Activated CD4-positive, alpha-beta T cell treated with anti-CD3 and anti-CD28 coated beads, Interleukin-2, amount 50 U/mL, for 48 hours (primary cell): ENCODE measurements at places on chromosomes 3 and 15.

DNA sequence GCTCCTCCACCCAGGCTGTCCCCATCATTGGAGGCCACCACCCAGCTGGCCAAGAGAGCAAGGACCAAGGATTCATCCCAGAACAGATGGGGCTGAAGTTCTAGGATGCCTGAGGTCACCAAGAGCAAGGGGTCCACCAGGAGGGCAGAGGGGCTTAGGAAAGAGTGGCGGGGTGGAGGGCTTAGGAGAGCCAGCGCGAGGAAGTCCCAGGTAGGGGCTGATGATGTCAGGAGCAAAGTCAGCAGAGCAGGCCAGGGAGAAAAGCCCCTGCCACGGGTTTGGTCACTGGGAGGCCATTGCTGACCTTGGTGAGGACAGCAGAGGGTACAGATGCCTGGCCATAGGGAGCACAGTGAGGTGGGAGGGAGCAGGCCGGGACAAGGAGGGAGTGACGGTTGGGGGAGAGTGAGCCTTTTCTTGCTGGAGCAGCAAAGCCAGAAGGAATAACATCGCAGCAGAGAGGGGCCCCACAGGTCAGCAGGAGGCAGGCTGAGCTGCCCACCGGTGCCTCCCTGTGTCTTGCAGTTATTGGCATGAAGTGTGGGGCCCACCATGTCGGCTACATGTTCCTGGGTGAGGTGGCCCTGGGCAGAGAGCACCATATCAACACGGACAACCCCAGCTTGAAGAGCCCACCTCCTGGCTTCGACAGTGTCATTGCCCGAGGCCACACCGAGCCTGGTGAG lies 5.2 kb downstream of the PARP3 start:
- DNase-seq: no peak

DNA sequence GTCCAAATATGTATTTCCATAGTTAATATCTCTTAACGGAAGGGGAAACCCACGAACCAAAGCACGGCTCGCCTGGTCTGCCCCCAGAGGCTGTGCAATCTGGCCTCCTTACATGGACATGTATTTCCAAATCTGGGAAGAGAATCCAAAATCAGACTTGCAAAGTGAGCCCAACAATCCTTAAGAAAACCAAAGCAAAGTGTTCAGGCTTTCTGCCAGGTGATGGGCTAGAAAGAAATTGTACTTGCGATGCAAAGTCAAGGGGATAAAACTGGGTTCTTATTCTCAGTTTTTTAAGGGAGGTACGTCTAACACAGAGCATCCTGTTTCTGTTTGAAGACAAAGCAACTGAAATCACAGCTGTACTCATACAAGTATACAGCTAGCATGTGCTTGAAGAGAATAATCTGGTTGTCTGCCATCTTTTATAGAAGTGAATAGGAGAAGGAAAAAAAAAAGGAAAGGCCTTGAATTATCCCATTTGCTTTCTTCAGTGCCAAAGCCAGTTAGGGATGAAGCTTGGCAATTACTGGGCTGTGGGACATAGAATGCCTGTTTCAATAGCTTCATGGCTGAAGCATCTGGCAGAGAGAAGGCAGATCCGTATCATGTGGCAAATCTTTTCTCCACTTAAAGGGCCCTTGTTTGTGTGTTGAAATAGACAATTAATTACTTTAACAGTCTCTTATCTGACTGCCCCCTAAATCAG lies 48.4 kb downstream of the LRIG1 start:
- no peak for DNase-seq

GRCh38 chr3:11508346-11509172 lies 135.2 kb downstream of the VGLL4 start:
- DNase-seq: no peak

GRCh38 chr3:102478160-102478559 lies 43.3 kb downstream of the ZPLD1 start:
- DNase-seq: no peak

DNA sequence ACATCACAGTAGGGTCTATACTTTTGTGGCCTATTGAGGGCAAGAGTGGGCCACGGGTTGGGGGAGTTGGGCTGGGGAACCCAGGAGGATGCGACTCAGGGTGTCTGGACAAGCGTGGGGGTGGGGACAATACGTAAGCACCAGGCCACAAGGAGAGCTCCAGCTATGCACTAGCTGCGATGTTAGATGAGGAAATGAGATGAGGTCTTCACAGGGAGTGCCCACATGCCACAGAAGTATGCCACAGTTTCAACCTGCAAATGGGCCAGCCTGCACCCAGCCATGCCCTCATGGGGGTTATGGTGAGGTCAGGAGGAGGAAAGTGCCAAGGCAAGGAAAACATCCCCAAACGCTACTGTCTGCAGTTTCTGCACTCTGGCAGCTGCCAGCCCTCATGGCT lies 30.5 kb downstream of the CACNA2D2 start:
- DNase-seq: no peak

DNA sequence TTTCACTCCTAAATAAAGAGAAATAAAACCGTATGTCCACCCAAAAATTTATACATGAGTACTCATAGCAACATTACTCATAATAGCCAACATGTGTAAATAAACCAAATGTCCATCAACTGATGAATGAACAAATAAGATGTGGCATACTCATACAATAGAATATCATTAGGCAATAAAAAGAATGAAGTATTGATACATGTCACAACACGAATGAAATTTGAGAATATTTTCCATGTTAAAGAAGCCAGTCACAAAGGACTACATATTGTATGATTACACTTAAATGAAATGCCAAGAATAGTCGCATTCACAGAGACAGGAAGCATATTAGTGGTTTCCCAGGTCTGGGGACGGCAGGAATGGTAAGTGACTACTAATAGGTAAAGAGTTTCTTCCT lies 869.2 kb downstream of the IGSF11 start:
- DNase-seq: no peak

GRCh38 chr15:83926116-83926515 lies 272.2 kb downstream of the ADAMTSL3 start:
- no peak for DNase-seq

DNA sequence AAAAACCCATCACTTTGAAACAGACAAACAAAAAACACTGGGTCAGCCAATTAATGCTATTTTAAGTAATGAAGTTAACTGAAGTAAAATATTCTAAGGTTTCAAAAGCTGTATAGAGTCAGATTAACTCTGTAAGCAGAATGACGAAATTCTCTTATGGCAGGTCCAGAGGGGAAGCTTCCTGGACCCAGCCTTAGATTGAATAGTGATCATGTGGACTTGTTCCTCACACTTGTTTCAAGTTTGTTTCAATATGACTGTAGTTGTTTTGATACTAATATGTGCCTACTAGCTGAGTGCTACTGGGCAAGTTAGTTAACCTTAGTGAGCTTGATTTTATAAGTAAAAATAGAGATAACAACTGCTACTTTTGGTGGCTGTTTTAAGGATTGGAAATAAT lies 32.6 kb downstream of the PLS1 start:
- no peak for DNase-seq

- no peak for DNase-seq
Observed at GRCh38 chr3:57939775-57940174, 68.4 kb upstream of the FLNB start.

GRCh38 chr3:48715174-48715800 lies 1.7 kb downstream of the IP6K2 start:
- no peak for DNase-seq

DNA sequence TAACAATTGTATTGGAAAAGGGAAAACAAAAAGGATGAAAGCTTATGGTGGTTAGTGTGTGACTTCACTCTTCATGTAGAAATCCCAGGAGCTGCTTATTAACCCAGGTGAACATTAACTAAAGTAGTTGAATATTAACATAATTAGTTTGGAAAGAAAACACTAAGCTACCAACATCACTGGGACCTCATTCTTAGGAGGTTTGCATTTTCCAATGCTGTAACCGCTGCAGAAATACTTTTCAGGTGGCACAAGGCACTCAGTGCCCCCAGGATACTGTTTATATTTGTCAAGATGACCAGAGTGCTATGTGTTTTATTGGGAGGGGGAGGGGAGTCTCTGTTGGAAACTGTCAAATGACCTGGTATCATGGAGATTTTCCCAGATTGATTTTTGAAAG lies 25.9 kb upstream of the VILL start:
- no peak for DNase-seq

DNA sequence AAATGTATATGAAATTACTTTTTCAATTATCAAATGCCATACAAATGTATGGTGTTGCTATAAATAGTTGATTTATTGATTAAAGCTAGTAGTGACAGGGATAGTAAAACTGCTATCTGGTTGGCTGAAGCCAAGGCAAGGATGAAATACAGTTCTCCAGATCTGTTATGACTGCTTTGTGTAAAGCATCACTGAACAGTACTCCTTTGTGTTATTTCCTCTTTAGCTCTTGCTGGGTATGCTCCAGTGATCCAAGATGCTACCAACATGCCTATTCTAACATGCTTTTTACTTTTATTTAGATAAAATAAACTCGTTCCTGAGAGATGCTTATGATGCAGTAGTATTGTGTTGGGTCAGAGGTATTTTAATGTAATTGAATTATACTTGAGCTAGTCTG lies 12.4 kb upstream of the UBR1 start:
- DNase-seq: no peak

GRCh38 chr15:59165726-59166125 lies 40.9 kb upstream of the LDHAL6B start:
- no peak for DNase-seq

DNA sequence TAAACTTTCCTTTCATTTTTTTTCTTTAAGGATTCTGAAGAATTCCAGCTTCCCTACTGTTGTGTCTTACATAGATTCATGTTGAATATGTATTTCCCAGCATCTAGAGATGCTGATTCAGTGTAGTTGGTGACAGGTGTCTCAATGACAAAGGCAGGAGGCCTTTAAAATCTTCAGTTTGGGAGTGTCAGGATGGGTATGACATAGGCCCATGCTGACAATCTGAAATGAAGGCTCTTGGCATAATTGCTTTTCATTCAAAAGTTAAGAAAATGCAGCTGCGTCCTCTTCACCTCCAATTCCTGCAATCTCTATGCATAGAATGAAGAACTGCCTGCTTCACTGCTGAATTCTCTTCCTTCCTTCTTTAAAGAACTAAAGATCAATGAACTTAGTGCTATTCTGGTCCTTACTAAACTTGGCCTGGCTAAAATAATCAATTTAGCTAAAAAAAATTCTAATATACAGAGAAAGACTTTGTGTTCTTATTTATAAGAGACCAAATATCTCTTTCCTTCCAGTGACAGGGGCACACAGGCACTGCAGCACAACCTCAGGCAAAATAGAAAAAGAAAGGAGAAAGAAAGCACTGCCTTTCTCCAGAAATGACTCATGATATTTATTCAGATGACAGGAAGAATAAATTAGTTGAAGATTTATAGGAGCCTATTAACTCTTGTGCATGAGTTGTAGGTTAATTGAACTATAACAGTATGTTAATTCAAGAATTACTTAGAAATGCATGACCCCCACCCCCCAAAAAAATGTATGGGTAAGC lies 152.6 kb upstream of the GBE1 start:
- DNase-seq: no peak

DNA sequence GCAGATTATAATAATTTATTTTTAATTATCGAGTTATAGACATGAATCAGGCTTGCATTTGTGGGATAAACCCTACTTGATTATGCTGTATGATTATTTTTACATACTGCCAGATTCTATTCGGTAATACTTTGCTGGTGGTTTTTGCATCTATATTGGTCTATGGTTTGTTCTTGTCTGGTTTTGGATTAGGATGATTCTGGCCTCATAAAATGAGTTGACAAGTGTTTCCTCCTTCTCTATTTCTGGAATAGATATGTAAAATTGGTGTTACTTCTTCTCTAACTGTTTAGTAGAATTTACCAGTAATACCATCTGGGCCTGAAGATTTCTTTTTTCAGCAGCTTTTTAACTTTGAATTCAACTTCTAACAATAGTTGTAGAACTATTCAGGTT lies 33.0 kb upstream of the ACKR4 start:
- DNase-seq: no peak

GRCh38 chr15:89091627-89092220 lies 3.5 kb downstream of the ABHD2 start:
- no peak for DNase-seq

- no peak for DNase-seq
Observed at GRCh38 chr3:11568503-11569155, 75.1 kb downstream of the VGLL4 start.

- DNase-seq: no peak
Observed at GRCh38 chr15:81530271-81530691, 156.3 kb upstream of the TMC3 start.

- DNase-seq: no peak
Observed at GRCh38 chr3:152508705-152509104, 240.0 kb downstream of the MBNL1 start.

- DNase-seq: no peak
Observed at GRCh38 chr3:61600195-61600594, 38.8 kb downstream of the PTPRG start.

DNA sequence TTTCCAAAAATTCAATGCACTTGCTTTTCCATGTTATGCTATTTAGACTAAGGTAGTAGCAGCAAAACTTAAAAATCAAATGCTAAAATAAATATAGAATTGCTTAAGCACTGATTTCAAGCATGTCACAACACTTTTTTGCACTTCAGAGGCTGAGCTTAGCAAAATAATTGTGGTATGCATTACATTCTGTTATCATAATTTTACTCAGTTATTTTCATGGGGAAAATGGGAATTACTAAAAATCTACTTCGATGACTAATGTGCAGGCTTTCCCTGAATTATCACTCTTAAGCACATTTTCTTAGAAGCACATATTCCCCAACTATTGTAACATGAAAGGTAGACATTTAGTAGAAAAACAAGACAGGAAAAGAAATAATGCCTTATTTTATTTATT lies 322.4 kb upstream of the CBLB start:
- no peak for DNase-seq

GRCh38 chr3:95311272-95311671 lies 1248.4 kb downstream of the NSUN3 start:
- DNase-seq: no peak

DNA sequence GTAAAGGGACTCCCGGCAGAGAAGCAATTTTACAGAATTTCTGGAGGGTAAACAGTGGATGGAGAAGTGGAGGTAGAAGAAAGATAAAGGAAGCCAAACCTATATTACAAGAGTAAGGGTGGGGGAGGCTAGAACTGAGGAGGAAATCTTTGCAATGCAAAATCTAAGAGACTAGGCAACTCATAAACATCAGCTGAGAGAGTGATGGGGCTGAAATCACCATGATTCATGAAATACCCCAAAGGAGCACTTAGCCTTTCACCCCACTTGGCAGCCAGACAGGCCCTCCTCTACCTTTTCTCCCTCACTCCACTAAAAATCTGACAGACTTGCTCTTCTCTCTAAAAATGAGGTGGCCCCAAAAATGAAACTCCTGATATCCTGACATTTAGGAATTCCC lies 19.5 kb upstream of the ZBTB38 start:
- no peak for DNase-seq

- DNase-seq: no peak
Observed at GRCh38 chr3:95474338-95474737, 1340.1 kb upstream of the EPHA6 start.

GRCh38 chr3:43287500-43287873 lies 1.1 kb downstream of the SNRK start:
- DNase-seq: no peak

- DNase-seq: no peak
Observed at GRCh38 chr3:155535098-155535497, 209.8 kb downstream of the PLCH1 start.

- no peak for DNase-seq
Observed at GRCh38 chr3:37801966-37802365, 59.7 kb upstream of the CTDSPL start.

- no peak for DNase-seq
Observed at GRCh38 chr3:12758025-12758781, 856 bp downstream of the TMEM40 start.
